Right ventricle myocardium inferior (tissue), 1 donor: ENCODE measurements at places on chromosomes 12 and 14.

- no peak for DNase-seq
Observed at GRCh38 chr12:10170216-10170615, 1.7 kb downstream of the OLR1 start.

GRCh38 chr12:78645956-78646355 lies 218.6 kb upstream of the SYT1 start:
- DNase-seq, result no peak

GRCh38 chr12:49893753-49894750 lies 9.6 kb downstream of the FAIM2 start:
- DNase-seq, result peak; percentile 9

GRCh38 chr14:69699748-69700303 lies 67.1 kb upstream of the SRSF5 start:
- no peak for DNase-seq

GRCh38 chr12:57129321-57129842 lies 1.1 kb downstream of the LRP1 start:
- DNase-seq, result peak; percentile 45

GRCh38 chr12:108690542-108691174 lies 40.7 kb downstream of the CORO1C start:
- no peak for DNase-seq

GRCh38 chr12:97910559-97910958 lies 448.0 kb downstream of the RMST start:
- DNase-seq, result no peak

GRCh38 chr14:74490486-74490885 lies 2.6 kb downstream of the NPC2 start:
- no peak for DNase-seq

DNA sequence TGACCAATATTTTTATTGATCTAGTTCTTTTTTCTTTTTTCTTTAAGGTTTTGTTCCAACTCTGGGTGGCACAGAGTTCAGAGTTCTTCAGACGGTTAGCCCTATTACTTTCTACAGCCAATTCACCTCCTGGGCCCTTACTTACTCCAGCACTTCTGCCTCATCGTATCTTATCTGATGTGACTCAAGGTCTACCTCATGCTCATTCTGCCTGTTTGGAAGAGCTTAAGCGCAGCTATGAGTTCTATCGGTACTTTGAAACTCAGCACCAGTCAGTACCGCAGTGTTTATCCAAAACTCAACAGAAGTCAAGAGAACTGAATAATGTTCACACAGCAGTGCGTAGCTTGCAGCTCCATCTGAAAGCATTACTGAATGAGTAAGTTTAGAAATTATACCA lies 64.7 kb downstream of the VEZT start:
- no peak for DNase-seq

GRCh38 chr12:124386661-124387527 lies 92.0 kb downstream of the RFLNA start:
- no peak for DNase-seq

DNA sequence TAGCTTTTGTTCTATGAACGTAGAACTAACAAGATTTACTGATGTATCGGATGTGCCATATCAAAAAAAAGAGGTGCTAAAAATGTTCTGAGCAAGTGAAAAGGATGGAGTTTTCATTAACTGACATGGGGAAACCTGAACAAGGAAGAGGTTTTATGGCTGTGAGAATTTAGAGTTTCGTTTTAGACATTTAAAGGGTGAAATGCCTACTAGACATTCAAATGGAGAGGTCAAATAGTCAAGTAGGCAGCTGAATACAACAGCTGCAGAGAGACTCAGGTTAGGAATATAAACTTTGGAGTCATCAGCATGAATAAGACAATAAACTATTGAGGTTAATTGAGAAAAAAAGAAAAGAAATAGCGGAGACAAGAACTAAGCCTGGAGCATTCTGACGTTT lies 364.9 kb upstream of the GARIN6 start:
- no peak for DNase-seq

- DNase-seq, result peak; percentile 43
Observed at GRCh38 chr14:104975481-104976197, 2.5 kb downstream of the AHNAK2 start.

DNA sequence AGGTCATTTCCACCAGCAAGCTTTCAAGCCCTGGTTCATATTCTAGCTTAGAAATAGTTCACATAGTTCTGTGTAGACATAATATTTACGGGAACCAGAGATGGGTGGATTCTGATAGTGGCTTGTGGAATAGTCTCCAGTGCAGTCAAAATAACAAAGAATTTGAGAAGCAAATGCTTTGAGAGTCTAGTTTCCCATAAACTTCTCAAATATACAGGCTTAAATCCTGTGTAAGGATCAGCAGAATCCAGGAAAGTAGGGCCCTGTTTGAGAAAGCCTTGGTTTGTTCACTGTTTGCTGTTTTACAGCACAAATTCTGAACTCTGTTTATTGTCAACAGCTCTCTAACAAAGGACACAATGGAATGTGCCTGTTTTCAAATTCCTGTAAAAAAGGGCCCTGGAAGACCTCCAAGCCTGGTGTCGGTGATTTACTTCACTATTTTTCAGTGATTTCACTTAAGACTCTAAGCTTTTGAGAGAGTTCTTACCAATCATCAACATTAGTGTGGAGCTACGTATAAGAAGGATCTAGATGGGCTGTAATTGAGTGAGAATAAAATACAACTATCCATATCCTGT lies 11.4 kb upstream of the FOS start:
- no peak for DNase-seq

- no peak for DNase-seq
Observed at GRCh38 chr14:58774531-58774930, 136.8 kb downstream of the DACT1 start.

DNA sequence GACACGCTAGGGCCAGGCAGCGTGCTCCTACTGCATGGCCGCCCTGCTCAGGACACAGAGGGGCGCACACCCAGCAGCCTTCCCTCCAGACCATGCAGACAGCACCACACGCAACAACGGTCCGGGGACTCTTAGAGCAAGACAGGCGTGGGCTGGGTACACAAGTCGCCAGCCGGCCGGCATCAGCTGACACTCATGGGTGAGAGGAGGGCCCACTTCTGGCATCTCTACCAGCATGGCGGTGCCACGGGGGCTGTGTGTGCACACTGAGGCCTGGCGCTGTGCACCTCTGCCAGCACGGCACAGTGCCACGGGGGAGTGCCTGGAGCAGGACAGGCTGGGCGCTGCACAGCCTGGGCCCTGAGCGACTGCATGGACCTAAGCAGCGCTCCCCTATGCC lies 6.7 kb upstream of the BTBD6 start:
- peak; percentile 50 for DNase-seq

DNA sequence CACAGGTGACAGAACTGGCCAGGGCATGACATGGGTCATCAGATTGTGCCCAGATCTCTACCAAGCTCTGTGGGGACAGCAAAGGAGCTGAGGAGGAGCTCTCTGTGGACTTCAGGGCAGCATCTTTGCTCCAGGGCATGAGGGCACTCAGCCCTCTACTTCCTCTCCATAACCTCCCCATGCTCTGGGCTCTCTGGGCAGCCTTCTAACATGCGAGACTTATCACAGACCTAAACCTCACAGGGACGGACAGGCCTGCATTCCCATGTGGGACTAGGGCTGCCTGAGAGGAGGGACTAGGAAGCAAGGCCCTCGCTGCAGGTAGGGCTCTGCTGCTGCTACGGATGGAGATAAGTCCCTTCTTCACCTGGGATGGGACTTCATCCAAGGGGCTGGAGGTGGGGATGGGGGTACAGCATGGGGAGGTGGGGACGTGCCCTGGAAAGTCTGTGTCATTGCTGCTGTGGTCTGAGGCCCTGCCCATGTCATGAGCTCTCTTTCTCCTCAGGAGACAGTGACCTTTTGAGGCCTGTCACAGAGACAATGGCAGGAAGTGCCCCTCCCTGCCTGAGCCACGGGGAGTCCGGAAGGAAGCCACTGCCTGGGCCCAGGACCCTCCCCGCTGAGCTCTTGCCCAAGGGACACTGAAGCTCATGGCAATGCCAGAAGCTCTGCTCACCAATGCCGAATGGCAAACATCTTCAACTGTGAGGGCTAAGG lies 44.1 kb downstream of the PITPNM2 start:
- DNase-seq, result peak; percentile 75

DNA sequence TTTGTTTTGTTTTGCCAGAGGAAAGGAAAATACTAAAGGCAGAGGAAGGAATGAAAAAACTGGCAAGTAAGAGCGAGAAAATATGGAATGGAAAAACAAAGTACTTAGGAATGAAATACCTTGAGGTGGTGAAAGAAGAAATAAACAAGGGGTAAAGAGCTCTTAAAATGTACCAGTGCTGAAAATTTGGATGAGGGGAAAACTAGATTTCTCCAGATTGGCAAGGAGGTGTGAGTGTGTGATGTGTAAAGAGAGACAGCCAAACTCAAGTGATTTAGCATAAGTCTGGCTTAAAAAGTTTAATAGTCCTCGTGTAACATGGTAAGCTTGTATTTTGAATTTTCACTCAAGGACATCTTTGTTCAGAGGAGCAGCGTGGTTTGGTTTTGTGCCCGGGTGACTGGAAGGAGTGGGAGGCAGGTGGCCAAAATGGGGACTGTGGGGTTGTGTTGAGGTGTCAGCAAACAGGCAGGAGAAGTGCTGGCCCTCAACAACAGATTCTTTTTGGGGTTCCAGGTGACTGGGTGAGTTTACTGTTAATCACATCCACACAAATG lies 102.7 kb downstream of the DACT1 start:
- no peak for DNase-seq

- DNase-seq, result no peak
Observed at GRCh38 chr12:45546545-45546944, 183.0 kb upstream of the ARID2 start.

DNA sequence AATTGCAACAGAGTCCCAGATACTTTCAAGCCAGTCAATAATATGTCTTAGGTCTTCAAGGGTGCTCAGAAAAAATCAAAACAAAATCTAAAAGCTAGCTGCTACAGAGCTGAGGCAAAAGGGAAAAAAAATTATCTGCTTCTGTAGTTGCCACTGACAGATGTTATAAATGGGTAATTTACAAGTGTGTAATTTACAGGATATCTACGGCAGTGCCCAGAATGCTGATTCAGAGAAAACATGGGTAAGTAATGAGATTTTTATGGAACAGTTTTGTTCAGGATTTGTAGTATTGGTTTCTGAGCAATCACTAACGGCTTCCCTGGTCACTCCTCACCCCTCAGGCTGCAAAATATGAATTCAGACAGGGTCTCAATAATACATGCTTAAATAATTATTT lies 234.1 kb downstream of the GALC start:
- no peak for DNase-seq

- DNase-seq, result no peak
Observed at GRCh38 chr14:78746086-78746595, 576.0 kb downstream of the NRXN3 start.

GRCh38 chr14:71246539-71246938 lies 339.3 kb downstream of the PCNX1 start:
- DNase-seq, result no peak

- DNase-seq, result no peak
Observed at GRCh38 chr12:106625976-106626375, 43.2 kb downstream of the RFX4 start.

DNA sequence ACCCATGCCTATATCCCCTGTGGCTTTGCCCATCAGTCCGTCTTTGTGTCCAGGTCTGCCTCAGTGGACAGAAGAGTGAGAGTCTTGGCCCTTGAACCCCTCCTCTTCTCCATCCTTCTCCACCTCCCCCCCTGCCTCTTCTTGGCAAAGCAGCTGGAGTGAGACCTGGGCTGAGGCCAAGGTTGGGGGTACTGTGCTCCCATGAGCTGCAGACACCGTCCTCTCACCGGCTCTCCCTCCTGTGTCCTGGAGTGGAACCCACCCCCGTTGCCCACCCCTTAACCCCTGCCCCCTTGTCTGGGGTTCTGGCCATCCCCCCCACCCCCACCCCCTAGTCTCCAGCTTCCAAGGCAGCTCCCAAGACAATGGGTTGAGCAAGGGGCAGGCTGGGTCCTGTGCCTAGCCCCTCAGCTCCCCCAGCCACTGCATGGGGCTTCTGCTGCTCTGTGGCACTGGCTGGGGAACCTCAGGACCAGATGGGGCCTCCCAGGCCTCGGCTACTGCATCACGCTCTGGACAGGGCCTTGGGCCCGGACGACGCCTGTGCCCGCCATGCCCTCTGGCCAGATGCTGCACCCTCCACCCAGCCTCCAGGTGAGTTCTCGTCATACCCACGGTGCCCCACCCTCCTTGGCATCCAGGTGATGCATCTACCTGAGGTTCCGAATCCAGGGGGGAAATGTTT lies 35.7 kb downstream of the RTL1 start:
- DNase-seq, result peak; percentile 52

- DNase-seq, result no peak
Observed at GRCh38 chr14:88937706-88938105, 113.3 kb downstream of the TTC8 start.

DNA sequence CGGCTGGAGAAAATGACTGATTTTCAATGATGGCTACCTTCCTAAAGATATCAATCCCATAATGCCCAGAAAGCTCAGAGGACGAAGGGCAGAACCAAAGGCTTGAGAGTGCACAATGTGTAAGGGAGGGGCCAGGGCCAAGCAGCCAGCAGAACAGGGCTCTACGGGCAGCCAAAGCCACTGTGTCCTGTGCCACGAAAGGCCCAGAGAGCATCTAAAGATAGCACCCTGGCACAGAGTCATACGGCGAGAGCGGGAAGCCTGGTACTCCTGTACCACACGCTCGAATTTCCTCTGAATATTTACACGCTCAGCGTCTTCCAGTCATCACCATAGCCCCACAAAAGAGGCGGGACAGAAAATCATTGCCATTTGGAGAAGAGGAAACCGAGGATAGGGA lies 39.5 kb downstream of the PRMT8 start:
- no peak for DNase-seq

DNA sequence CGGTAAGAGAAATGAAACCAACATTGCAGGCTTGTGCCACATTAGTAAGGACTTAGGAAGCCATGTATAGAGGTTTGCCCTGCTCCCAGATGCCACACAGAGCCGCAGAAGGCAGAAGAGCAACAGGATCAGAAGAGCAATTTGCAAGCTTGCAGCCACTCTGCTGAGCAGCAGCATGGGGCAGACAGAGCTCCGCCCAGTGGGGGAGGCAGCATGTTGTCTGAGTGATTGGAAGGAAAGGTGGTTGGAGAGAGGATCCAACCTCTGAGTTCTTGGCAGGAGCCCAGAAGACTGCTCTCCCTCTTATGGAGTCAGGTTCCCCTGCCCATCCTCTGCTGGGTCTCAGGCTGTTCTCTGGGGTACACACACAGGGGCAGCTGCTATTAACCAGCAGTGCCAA lies 2.3 kb upstream of the KRT6A start:
- no peak for DNase-seq

DNA sequence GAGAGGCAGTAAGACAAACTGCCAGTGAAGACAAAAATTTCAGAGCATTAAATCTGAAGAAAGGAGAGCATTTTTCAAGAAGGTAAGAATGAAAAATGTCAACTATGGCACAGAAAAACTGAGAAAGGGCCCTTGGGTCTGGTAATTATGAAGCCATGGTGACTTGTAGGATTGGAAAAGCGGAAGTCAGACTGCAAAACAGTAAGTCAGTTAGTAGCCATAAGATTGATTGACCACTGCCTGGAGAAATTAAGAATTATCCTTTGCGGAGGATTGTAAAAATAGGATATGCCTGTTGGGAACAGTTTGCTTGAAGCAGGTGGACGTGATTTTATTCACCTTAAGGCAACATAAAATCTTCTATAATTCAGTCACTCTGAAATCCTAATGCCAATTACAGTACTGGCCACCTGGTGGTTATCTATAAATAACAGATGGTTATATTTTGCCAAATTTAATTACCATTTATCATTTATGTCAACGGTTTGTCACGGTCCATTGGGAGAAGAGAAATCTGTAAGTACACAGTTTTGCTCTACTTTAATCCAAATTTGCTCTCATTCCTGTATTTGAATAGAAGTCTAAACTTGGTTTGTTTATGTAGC lies 127.1 kb upstream of the CNTN1 start:
- no peak for DNase-seq

GRCh38 chr14:89382901-89383845 lies 33.9 kb downstream of the FOXN3 start:
- DNase-seq, result no peak
